ENCODE measurements at places on chromosomes 4 and X.

GRCh38 chrX:36867143-36867542, 141.0 kb upstream of the FAM47C start:
- no peak for ATAC-seq
- no peaks in the 10 kb centered on the region for H3K4me1 ChIP-seq
- no peak overlapping the region for H3K27ac ChIP-seq
- no peaks in the 10 kb centered on the region for H3K36me3 ChIP-seq

DNA sequence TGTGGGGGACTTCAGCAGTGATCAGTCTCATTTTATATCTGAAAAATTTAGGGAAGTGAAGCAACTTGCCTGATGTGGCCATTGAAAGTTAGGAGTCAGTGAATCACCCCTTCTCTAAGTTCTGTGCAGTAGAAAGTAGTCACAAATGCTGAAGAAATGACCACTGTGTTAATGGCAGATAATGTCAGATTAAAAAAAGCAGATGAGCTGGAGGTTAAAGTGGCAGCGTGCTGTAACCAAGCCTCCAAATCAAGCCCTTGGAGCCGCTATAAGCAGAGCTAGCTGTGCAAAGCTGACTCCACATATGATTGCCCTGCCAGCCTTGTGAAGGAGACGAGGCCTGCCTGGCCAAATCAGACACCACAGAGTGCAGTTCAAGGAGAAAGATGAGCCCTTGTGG, 39.2 kb upstream of the PDE5A start:
- H3K27me3 ChIP-seq = peaks cover 3% of the 10 kb centered on the region
- H3K4me3 ChIP-seq = no peak overlapping the region
- no peak overlapping the region for H3K27ac ChIP-seq
- H3K36me3 ChIP-seq = no peaks in the 10 kb centered on the region

DNA sequence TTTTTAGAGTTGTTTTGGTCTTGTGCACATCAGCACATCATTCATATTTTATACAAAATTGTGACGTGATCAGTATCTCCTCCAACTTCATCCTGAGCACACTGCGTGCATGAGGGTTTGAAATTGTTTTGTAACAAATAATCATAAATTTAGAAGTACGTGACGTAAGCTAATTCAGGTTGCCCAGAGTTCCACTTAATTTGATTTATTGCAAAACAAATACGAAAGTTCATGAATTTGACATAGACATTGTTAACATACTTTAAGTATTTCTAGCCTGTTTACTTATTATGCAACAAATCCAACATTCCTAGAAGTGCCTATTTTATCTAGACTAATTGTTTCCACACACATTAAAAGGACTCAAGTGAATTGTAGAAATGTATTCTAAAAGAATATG, 48.3 kb downstream of the MAP7D3 start:
- no peaks in the 10 kb centered on the region for H3K27me3 ChIP-seq
- H3K27ac ChIP-seq = peak overlapping the region; percentile 20
- H3K4me1 ChIP-seq = peaks cover 6% of the 10 kb centered on the region
- no peak overlapping the region for H3K4me3 ChIP-seq
- ATAC-seq = no peak

GRCh38 chrX:1725472-1725871, 110.6 kb downstream of the ASMT start:
- H3K27ac ChIP-seq = no peak overlapping the region
- H3K4me3 ChIP-seq = no peak overlapping the region
- H3K27me3 ChIP-seq = no peaks in the 10 kb centered on the region
- H3K36me3 ChIP-seq = peaks cover 5% of the 10 kb centered on the region

DNA sequence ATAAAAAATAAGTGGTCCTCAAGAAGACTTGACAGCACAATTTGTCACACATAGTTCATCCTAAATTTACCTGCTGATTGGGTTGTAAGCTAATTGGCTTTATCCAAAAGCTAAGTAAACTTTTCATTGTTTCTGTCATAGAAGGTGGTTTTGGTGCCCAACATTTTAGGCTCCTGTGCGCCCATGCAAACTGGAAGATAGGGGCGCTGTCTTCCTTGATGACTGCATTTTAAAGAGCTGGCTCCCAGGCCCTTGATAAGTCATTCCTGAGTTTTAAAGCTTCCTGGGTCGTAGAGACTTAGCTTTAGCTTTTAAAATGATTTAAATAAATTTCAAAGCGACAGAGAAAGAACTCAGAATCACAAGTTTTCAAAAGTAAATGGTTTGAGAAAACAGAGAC, 625.4 kb upstream of the GALNT7 start:
- no peak overlapping the region for H3K4me3 ChIP-seq
- H3K27me3 ChIP-seq = no peaks in the 10 kb centered on the region
- no peak for ATAC-seq
- H3K27ac ChIP-seq = no peak overlapping the region
- H3K4me1 ChIP-seq = no peaks in the 10 kb centered on the region

GRCh38 chrX:49844611-49845010, 15.5 kb downstream of the PAGE4 start:
- no peak overlapping the region for H3K4me3 ChIP-seq
- no peaks in the 10 kb centered on the region for H3K4me1 ChIP-seq
- no peak for ATAC-seq
- no peak overlapping the region for H3K27ac ChIP-seq
- no peaks in the 10 kb centered on the region for H3K27me3 ChIP-seq

GRCh38 chr4:14132301-14132700, 504.8 kb upstream of the BOD1L1 start:
- H3K27me3 ChIP-seq = no peaks in the 10 kb centered on the region
- no peak for ATAC-seq
- no peak overlapping the region for H3K27ac ChIP-seq
- no peaks in the 10 kb centered on the region for H3K36me3 ChIP-seq

GRCh38 chr4:170497689-170498088, 407.9 kb upstream of the AADAT start:
- H3K4me3 ChIP-seq = no peak overlapping the region
- H3K4me1 ChIP-seq = no peaks in the 10 kb centered on the region
